DMS 273 treated with DMSO at 0.1 percent for 48 hours (cell line): ENCODE measurements at places on chromosomes 5 and 9.

DNA sequence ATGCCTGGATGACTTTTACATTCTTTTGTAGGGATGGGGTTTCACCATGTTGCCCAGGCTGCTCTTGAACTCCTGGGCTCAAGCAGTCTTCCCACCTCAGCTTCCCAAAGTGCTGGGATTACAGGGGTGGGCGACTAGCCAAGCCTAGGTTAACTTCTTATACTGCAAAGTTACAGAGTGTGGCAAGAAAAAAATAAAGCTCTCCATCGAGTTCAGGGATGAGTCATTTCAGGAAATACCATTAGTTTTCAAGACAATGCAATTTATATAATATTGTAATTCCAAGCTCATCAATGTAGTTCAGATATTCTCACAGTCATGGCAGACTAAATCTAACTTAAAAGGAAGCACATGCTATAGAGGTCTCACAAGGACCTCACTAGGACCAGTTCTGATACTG is 11.5 kb upstream of the ABO start:
- DNase-seq: no peak

DNA sequence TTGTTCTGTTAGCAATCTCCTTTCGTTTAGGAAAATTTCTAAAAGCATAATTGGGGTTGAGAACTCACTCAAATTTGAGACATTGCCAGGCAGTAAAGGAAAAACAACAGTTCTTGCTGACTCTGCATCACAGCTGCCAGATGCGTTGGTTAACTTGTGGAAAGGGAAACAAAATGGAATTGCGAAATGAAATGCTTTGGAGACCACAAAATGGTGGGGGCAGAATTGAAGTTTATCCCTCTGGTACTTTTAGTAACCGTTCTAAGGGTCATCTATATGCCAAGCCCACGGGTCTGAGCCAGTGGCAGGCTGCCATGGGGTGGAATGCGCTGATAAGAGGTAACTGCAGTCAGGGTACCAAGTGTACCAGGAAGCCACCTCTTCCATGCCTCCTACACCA is 28.6 kb upstream of the SELENOP start:
- no peak for DNase-seq

DNA sequence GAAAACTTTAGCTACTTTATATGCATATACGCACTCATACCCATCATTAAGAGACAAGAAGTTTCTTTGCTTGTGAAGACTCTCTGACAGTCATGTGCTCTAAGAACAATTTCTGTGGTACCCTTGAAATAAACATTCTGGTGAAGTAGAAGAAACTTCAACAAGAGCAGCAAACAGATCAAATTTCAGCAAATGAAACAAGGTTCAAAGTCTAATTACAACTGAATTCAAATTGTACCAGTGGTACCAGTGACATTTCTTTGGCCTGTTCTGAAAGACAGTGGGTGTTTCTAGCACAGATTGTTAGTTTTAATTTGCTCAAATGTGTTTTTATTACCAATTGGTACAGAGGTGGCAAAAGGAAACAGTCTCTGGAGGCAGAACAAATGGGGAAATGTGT is 391.0 kb downstream of the CHSY3 start:
- DNase-seq: no peak

DNA sequence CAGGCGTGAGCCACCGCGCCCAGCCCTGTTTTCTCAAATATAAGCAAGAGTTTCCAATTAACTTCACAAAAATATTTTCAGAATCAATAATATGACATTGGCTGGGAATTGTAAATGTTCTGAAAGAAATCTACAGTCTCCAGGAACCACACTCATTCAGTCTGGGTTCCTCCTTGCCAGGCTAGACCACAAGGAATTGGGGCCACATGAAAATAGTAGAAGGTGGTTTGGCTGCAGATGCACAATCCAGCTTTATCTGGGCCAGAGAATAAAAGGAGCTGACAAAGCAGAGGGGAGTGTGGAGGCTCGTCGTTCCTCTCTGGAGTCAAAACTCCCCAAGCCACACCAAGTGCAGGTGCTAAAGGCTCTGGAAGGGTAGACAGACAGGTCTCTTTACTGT is 92.0 kb upstream of the OSMR start:
- DNase-seq: no peak

- no peak for DNase-seq
Measured at GRCh38 chr9:90870621-90871326, 69.2 kb downstream of the SYK start.

DNA sequence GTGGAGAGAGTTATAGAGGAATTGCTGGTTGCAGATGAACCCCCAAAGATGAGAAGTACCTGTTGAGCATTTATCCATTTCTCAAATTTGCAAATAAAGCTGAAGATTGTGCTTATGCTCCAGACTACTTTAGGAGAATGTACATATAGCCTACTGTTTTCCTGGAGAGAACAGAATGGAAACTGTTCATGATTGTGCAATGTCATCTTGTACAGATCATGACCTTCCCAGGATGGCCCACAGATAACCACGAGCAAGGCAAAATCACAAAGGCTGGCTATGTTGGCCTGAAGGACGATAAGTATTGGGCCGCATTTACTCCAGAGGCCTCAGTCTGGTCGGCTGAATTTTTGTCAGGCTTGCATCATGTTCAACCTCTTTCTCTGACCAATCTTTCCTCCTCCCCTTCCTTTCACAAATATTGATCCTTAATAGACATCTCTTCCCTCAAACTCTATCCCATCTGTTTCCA is 28.5 kb upstream of the RICTOR start:
- no peak for DNase-seq

- DNase-seq: no peak
Measured at GRCh38 chr5:113047733-113048652, 71.4 kb downstream of the DCP2 start.

DNA sequence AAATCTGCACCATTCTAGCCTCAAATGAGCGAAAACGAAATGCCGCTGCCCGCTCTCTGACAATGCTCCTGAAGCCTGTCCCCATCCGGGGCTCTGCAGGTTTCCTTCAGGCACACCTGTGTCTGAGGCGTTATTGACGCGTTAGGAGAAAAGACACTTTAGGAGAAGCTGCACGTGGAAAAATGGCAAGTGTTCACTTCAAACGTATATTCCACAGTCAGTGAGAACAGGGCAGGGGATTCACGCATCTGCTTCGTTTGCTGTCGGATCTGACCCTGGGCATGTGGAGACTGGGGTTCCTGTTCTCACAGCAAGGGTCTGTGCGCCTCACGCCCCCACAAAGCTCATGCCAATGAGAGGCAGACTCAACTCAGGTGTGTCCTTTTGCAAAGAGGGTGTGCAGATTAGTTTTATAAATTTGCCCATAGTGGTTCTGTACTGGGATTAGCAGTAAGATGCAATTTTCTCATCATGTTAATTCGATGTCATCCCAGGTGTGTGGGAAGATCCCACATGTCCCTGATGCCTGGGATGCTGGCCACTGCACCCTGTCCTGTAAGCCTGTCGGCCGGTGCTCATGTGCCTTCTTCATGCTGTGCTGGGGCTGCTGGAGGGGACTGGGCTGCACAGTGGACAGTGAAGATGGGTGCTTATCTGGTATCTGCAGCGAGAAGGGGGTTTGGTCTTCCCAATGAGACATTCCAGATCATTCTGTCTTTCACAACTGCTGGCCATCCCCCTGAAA is 11.2 kb upstream of the TBC1D9B start:
- no peak for DNase-seq

DNA sequence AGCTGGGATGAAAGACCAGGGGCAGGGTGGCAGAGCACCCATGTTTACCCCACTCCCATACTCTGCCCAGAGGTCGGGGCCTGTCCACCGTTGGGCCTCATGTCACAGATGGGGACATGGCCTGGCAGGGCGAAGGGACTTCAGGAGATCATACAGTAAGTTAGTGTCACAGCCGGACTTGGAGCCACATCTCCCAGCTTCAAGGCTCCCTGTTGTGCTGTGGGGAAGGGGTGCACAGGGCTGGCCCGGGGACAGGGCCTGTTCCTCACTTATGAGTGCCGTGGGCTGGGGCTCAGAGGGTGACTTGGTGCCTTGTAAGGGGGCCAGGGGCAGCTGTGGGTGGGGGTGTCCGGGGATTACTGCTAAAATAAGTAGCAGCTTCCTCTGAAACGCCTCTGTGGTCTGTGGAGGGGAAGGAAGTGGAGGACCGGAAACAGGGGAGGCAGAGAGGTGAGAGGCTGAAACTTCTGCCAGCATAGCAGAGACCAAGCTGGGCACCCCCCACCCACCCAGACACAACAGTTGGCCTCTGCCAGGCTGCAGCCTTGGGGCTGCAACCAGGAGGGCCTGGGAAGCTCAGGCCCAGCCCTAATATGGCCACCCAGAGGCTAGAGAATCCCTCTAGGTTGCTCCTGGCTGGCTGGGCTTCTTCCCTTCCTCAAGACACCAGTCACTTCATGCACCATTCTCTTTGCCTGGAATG is 41.1 kb upstream of the NEK6 start:
- DNase-seq: no peak

GRCh38 chr9:38022995-38023394 is 46.0 kb downstream of the SHB start:
- no peak for DNase-seq

- no peak for DNase-seq
Measured at GRCh38 chr5:151683986-151684588, 2.6 kb downstream of the SPARC start.
